ENCODE measurements at places on chromosomes 2 and 18. TPM values are rescaled to one million over a fixed set of nuclear protein-coding genes. Genes with fewer than 3 reads are reported as not detected.
A peak's percentile ranks its signal among the peaks of the same experiment; 100 is the strongest.

GRCh38 chr2:132669908-132670495 is at the start of gene LYPD1:
LYPD1 (minus strand) TSS chr2:132670205; CDS start chr2:132669932, 273 bp downstream.
- no peak for DNase-seq

DNA sequence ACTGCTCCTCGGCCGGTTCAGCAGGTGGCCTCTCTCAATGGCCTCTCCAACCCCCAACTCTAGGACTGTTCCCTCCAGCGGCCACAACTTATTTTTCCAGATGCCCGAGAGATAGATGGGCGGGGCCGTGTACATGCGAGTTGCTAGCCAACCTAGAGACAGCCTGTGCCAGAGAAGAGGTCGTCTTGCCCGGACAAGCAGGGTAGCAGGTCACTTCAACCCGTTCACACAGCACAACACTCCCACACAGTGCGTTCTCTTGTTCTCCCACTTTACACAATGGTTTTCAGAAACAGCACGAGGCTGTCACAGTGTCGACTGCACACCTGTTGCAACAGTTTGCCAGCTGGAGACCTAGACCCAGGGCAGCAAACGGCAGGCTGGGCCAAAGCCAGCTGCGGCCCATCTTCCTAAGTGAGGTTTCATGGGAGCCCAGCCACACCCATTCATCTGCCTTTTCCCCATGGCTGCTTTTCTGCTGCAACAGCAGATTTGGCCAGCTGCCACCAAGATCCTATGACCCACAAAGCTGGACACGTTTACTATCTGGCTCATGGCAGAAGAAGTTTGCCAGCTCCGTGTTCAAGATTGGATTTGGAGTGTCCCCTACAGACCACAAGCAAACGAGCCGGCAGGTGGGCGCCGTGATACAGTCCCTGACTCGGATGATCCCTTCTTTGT is 7.3 kb upstream of the PRLH start:
- DNase-seq, result peak; percentile 81

- DNase-seq, result peak; percentile 43
Observed at GRCh38 chr2:128445523-128445900, 126.8 kb upstream of the HS6ST1 start.

DNA sequence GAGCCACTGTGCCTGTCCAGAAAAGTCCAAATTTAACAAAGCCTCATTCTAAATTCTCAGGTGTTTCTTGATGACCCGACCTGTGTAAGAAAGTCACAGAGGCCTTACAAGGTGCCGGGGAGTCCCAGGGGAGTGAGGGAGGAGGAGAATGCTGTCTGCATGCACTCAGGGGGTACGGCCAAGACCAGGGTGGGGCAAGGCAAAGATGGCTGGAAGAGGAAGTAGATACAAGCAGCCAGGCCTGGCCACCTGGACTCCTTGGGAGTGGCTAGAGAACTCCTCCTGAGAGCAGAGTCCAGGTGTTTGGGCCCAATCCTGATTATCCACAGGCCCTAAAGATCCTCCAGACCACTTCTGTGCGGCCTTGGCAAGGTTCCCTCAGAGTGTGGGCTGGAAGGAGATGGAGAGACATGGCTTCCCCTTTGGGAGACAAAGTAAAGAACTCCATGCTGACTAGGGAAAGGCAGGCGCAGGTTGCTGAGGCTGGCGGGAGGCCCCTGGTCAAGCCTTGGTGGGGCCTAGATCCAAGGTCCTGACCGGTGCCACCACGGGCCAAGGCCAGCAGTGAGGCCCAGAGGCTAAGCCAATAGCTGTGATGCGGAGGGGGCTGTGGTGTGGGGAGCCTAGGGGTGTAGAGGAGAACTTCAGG is 74.7 kb downstream of the COPS8 start:
- DNase-seq, result peak; percentile 32

DNA sequence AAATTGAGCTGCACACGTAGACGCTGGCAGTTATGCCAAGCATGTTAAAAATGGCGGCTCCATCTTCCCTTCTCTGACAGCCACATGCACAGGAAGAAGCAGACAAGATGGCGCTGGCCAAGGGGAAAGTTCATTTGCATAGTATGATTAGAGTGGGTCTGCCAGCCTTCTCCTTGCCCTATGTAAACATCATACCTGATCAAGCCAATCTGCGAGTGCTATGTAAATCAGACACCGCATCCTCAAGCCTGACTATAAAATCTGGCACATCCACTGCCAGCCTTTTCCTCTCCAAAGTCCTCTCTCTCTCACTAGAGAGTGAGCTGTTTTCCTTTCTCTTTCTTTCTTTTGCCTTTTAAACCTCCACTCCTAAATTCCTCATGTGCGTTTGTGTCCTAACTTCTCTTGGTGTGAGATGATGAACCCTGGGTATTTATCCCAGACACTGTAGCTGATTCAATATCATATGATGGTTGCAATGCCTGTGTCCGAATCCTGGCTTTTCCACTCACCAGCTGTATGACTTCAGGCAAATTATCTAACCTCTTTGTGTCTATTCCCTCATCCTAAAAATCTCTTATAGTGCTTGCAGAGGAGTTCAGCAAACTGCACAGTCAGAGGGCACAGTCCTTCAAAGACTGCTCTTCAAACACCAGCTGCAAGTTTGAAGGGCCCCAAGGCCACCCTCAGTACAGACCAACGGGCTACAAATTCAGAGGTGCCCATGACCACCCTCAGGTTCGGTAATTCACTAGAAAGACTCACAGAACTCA is 39.3 kb upstream of the ITSN2 start:
- DNase-seq, result no peak

- no peak for DNase-seq
Observed at GRCh38 chr2:58645017-58645416, 403.9 kb upstream of the FANCL start.

DNA sequence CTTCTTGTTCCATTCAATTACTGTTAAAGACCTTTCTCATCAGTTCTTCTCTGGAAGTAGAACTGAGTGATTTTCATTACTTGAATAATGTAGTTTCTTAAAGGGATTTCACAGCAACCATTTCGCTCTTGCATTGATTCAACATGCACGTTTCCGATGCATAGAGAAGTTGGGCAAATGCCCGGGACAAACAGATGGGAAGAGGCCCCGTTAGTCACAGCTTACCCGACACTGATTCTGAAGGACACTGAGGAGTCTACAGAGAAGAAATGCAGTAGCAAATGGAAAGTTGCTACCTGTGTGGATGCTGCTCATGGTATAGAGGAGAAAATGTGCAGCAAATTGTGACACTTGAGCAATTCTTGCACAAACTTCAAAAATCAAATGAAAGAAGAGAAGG is 32.3 kb upstream of the GCG start:
- DNase-seq, result no peak

DNA sequence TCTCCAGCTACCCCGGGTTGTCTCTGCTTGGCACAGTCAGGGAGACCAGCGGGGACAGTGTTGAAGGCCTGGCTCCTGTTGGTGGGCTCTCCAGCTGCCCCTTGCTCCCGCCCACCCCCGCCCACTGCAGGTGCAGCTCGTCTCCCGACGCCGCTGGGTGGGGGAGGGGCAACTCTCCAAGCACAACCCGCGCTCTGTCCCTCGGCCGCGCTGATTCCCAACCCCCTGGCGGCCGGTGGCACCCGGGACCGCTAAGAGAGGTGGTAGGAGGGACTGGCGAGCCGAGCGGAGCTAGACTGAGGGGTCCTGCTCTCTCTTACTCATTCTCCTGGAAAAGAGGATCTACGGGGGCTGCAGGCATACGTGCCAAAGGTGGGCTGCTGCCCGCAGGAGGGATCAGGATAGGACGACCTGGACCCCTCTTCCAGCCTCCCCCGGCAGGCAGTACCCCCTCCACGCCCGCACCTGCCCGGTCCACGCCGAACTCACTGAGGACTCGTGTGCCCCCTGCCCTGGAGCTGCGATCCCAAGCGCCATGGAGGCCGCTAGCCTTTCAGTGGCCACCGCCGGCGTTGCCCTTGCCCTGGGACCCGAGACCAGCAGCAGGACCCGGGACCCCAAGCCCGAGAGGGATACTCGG is 44.5 kb downstream of the DDX18 start:
- no peak for DNase-seq

- DNase-seq, result no peak
Observed at GRCh38 chr18:21958707-21959450, 210.5 kb upstream of the GATA6 start.

- no peak for DNase-seq
Observed at GRCh38 chr2:44168681-44169154, at the start of gene PPM1B. PPM1B (plus strand) TSS chr2:44168875; CDS start chr2:44201200, 32,325 bp downstream.

DNA sequence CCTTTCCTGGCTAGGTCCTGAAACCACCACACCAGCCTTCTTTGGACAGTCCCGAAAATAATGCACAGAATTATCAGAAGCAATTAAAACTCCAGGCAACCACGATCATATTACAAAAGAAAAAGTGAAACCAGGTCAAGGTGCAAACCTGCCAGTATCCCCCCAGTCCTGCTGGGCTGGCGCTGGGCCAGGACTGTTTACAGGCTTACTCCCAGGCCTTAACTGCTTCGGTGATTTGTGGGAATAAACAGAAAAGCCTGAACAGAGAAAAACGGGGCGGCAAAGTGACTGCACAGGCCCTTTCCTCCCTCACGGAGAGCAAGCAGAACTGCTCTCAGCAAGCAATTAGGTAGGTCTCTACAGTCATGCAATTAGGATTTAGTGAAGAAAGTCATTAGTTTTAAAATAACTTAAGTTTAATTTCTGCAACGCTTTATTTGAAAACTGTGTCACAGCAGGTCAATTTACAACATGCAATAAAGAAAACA is 1.3 kb downstream of the HDAC4 start:
- no peak for DNase-seq

DNA sequence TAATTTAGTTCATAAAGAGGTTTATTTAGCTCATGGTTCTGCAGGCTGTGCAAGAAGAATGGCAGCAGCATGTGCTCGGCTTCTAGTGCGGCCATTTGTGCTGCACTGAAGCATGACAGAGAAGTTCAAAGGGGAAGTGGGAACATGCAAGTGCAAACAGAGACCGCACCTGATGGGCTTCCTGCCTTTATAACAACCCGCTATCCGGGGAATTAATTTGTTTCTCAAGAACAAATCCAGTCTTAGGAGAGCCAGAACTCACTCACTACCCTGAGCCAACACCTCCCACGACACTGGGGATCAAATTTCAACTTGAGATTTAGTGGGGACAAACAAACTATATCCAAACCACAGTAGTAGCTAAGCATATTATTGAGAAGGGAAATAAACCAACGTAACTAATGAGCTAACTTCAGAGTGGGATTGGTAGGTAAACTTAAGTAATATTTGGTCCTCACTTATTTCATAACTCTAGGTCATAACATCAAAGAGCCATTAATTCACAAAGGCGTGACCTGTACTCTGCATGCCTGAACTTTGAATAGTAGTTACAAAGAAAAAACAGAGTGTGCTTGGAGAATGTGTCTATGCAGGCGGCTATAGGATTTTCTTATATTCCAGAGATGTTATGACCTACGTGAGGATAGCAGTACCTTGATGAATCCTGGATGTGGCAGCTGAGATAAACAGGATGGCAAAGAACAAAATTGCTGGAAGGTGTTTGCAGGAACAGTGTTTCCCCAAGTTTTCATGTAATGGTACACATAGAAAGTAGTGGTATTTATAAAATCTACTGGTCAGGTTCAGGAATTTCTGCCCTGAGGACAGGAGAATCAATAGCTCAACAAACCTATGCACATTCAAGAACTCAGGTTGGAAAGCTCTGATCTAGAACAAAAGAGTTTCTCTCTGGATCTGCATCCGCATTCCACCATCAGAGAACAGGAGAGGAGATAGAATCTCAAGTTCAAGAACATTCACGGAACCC is 845.9 kb upstream of the ID2 start:
- no peak for DNase-seq

Gene VRK2
- 25.6 TPM for total RNA-seq

Gene NEB
- total RNA-seq, result 2.5 TPM

Gene MC4R
- total RNA-seq, result not detected

Gene EFHD1
- total RNA-seq, result 15.9 TPM

Gene REG1B
- total RNA-seq, result not detected
